Kidney (tissue), 22 donors: ENCODE measurements at places on chromosomes 6 and 20. TPM values are rescaled to one million over a fixed set of nuclear protein-coding genes. Genes with fewer than 3 reads are reported as not detected.

GRCh38 chr6:42978487-42978838, 518 bp downstream of the PEX6 start:
- DNase-seq, result peak; percentile 36

- DNase-seq, result no peak
Observed at GRCh38 chr6:6046716-6047115, 40.0 kb upstream of the NRN1 start.

GRCh38 chr20:54645445-54646155, 170.2 kb downstream of the DOK5 start:
- no peak for DNase-seq

GRCh38 chr20:51732096-51732791, 35.9 kb downstream of the ATP9A start:
- peak; percentile 60 for DNase-seq

ARMH2 gene
- total RNA-seq, result not detected

CTAGE9 gene
- total RNA-seq, result not detected

GRCh38 chr6:26501482-26501986, 1.4 kb downstream of the BTN1A1 start:
- DNase-seq, result peak; percentile 55

ZNF451 gene
- 55.0 TPM for total RNA-seq

DNA sequence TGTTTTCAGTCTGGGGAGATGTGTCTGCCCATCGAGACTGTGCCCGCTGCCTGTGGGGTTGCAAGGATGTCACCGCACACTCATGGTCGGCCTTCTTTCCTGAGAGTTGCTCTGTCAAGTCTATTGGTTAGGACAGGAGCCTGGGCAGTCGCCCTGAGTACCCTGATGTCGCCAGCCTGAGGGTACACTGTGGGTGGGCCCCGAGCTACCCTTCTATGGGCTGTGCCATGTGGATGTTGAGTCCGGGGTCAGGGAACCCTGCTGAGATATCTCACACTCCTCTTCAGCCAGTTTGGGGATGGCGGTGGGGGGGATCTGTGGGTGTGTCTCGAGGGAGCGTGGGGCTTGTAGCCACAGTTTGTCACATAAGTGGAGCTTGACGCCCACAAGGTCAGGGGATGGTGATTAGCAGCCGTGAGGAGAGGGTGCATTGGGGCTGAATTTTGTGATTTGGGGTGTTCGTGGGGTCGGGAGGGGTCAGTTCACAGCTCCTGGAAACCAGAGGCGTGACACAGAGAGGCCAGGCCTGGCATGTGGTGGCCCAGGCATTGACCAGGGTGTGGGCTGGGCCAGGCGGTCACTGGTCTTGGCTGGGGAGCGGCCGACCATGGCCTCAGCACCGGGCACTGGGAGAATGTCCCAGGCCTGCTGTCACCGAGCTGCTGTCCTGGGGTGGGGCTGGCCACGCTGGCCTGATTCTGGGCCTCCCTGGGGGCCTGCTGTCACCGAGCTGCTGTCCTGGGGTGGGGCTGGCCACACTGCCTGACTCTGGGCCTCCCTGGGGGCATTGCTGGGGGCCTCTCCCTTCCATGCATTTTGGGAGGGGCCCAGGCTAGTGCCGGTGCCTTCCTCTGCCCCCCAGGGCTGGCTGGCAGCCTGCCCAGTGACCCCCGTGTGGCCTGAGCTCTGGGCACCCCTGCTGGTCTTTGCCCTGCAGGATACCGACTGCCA, 1.6 kb upstream of the NPBWR2 start:
- no peak for DNase-seq

MMP24 gene
- 12.4 TPM for total RNA-seq

GRCh38 chr20:24339210-24339641, 130.2 kb upstream of the SYNDIG1 start:
- no peak for DNase-seq

NKX2-2 gene
- total RNA-seq, result not detected

CUL7 gene
- total RNA-seq, result 24.5 TPM
